ENCODE measurements at places on chromosomes 1 and 21.

DNA sequence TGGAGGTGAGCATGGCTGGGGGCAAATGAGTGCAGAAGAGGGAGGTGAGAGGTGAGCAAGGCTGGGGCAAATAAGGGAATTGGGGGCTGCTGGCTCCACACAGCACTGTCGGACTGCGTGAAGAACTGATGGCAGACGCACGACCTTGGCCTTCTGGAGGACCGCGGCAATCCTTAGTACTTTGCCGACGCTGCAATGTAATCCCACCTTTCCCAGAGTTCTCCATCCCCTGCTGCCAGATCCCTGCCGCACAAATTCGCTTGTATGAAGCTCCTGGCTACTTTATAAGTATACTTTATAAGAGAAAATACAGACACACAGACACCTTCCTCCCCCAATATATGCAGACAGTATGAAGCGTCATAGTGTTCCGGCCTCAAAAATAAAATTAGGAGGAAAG is 472.4 kb downstream of the SMYD3 start:
- DNase-seq = no peak

- DNase-seq = no peak
These were observed 10.0 kb upstream of the RASSF5 start for GRCh38 chr1:206497363-206497762.

DNA sequence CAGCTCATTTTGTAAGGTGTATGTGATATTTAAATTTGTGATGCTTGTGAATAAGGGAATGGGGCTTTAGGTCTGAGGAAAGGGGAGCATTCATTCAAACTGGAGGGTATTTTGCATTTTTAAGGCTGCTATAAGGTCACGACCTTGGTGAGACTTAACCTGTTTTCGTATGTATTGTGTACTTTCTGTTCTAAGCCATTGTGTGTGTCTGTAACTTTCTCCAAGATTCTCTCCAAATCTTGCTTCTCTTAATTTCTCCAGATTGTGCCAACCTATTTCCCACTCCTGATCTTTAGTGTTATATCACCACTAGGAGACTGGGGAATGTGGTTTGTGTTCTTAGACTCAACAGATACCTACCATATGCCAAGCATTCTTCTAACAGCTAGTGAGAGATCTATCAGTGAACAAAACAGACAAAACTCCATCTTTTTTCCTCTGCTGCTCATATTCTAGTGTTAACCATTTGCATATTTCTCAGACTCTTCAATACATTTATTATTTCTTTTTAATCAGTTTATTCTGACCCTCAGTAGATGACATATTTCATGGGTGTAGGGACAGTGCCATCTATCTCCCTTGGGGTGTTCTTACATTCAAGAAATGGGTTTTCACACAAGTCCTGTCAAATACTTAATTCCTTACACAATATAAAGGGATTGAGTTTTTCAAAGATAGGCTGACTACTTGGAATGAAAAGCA is 27.5 kb downstream of the ATP1B1 start:
- DNase-seq = no peak

- DNase-seq = no peak
These were observed 10.4 kb downstream of the ZBTB7B start for GRCh38 chr1:155012776-155013602.

- DNase-seq = no peak
These were observed 55.3 kb upstream of the EIF4G3 start for GRCh38 chr1:21232044-21232443.

- DNase-seq = no peak
These were observed 28.2 kb downstream of the PRDM2 start for GRCh38 chr1:13728091-13728715.

DNA sequence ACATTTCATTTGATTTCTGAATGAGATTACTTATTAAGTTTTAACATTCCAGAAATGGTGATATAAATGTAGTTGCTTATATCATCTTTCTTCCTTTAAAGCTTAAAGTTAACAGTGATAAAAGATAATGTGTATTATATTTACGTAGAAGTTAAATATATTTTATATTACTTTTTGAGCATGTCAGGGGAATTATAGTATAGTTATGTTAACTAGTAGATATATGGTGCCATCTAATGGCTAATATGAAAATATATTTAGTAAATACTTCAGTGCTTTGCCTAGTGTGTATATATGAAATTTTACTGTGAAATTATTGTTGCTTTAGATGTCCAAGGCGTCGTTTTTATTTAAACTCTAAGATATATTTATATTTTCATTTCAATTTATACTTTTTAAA is 51.5 kb downstream of the SYT14 start:
- DNase-seq = no peak

DNA sequence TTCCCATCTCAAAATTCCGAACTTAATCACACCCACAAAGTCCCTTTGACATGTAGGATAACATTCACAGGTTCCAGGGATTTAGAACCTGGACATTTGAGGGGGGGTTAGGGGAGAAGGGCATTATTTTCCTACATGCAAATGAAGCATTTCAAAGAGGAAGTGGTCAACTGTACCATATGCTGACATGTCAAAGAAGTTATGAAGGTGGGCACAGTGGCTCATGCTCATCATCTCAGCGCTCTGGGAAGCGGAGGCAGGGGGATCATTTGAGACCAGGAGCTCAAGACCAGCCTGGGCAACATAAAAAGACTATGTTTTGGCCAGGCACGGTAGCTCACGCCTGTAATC is 35.7 kb downstream of the PTP4A2 start:
- no peak for DNase-seq

GRCh38 chr1:15762546-15762945 is 4.0 kb downstream of the FBLIM1 start:
- DNase-seq = no peak

- DNase-seq = no peak
These were observed 88.5 kb upstream of the NFASC start for GRCh38 chr1:204782118-204782700.

- DNase-seq = no peak
These were observed 5.1 kb upstream of the EDN2 start for GRCh38 chr1:41489561-41489960.

- peak; percentile 90 for DNase-seq
These were observed 6.7 kb upstream of the RNASEL start for GRCh38 chr1:182595641-182596240.

DNA sequence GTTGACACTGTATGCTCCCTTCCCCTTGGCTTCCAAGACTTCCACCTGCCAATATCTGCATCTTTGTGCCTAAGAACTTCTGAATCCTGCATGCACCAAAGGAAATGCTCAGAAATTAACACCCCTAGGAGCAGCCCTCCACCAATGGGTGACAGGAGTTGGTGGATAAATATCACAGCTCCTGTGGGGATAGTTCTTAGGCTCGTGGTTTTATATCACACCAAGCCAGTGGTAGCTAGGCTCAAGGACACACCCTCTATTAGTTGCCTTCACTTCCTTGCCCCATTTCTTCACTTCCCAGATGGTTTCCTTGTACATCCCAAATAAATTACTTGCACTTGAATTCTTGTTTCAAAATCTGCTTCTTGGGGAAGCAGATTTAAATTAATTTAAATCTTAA is 16.9 kb upstream of the CDC14A start:
- DNase-seq = no peak

GRCh38 chr1:33132549-33132948 is 49.3 kb downstream of the TRIM62 start:
- DNase-seq = no peak

- DNase-seq = no peak
These were observed 169.3 kb upstream of the ZP4 start for GRCh38 chr1:238060061-238060460.

GRCh38 chr1:38018864-38019343 is 6.4 kb downstream of the UTP11 start:
- no peak for DNase-seq
